ENCODE measurements at places on chromosomes 3 and 15.
A peak's percentile ranks its signal among the peaks of the same experiment; 100 is the strongest.

DNA sequence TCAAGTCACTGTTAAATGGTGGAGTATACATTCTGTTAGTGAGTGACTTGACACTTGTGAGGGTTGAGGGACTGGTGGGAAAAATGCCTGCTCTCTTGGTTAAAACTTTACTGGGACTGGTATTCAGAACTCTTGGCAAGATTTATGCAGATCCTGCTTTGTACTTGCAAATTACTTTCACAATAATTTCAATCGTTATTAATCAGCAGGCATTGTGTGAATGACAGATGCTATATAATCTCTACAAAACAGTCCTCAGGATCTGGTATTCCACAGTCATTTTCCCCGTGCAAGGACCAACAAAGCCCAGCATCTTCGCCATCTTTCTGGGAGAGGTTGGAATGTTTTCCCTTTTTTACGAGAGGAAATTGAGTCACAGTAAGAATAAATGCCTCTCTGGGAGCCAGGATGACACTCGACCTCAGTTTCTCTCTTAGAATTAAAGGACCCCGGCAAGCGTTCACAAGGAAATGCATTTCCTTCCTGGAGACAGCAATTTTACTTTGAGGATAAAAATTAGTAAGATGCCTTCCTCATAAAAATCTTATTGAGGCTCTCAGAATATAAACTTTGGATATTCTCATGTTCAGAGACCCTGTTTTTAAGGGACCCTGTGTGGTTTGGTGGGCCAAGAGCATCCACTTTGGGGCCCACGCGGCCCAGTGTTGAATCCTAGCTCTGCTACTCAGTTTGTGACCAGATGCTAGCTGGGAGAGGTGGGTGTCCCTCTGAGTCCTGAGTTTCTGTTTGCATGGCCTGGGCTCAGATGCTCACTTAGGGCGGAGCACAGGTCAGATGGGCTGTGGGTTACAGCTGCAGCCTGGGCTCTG is 45.3 kb upstream of the PLCL2 start:
- no peak for DNase-seq

DNA sequence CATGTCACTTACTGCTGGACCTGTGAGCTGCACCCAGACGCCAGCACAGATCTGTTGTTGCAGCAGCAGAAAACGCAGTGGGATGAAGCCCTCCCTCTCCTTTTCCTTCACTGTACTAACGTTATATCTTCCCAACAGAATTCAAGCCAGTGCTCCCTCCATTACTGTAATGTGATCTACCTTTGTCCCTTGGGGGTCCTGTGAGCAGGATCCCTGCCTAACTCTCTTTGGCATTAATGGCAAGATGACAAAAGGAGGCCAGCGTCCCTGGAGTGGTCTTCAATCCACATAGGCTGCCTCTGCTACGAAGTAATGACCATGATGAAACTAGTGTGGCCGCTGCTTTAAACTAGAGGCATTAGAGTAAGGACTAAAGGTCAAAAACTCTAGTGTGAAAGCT is 69.3 kb upstream of the SOX14 start:
- DNase-seq = no peak

DNA sequence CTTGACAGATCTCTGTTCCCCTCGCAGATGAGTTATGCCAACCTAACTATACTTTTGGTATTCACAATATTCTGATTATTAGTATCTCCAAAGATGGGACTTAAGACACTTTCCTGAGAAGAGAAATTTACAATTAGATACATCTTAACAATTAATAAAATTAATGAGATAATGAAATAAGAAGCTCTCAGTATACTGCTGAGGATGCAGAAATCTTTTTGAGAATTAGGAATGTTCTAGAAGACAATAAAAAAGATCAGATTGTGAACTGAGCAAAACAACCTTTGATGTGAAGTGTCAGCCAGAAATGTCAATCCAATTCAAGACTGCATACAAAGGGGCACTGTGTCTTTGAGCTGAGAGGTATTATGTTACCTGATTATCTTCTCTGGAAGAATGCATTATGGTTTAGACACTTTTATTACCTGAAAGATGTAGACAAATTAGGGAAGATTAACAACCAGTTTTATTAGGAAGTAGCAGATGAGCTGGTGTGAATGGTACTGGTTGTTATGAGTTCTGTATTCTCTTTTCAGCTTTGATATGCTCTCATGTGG is 262.9 kb downstream of the TIGIT start:
- no peak for DNase-seq

- no peak for DNase-seq
Measured at GRCh38 chr3:127457094-127457475, 133.4 kb downstream of the TPRA1 start.

GRCh38 chr3:197490098-197491058 is 65.4 kb downstream of the BDH1 start:
- no peak for DNase-seq

DNA sequence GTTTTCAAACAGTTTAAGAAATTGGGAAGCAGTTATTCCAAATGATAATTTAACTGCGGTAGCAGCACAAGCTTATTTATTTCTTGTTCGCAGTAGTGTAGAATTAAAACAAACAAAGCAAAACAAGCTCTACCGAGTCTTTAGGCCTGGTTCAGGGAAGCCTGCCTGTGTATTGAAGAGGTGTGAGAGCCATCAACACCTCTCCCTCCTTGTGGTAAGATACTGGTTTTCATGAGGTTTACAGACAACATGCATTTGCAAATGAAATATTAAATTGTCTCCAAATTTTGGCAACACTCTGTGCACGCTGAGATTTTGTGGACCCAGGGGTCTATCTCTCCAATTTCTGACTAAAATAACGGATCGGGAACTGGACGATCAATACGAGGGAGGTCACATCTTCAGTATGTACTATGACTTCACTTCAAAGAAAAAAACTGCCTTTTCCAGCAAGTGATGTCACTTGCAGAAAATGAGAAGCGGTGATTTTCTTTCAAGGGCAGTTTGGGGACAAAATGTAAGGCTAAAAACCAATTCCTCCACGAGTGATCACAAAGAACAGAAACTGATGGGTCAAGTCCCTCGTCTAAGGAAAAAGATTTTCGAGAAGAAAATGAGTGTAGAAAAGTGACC is 721 bp downstream of the ATR start:
- no peak for DNase-seq

- DNase-seq = no peak
Measured at GRCh38 chr3:58657036-58657520, 9.5 kb downstream of the FAM3D start.

DNA sequence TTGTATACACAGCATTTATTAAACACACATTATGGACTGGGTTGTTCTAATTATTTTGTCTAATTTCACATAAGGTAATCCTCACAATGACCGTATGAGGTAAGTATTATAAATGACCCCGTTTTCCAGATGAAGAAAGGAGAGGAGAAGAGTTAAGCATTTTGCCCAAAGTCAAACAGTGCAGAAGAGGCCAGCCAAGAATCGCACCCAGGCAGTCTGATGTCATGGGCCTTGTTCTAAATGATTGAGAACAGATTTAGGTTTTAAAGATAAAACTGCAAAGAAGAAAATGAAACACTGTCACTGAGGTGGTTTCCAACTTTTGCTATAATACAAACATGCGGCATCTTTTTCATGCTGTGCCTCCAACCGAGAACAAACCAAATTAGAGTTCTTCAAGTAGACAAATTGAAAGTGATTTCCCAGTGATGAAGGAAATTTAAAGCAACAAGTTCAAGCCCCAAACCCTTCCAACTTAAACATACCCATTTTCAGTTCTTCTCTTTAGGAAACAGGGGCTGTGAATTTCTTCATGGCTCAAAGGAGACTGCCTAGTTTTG is 155.3 kb downstream of the THRB start:
- DNase-seq = no peak

DNA sequence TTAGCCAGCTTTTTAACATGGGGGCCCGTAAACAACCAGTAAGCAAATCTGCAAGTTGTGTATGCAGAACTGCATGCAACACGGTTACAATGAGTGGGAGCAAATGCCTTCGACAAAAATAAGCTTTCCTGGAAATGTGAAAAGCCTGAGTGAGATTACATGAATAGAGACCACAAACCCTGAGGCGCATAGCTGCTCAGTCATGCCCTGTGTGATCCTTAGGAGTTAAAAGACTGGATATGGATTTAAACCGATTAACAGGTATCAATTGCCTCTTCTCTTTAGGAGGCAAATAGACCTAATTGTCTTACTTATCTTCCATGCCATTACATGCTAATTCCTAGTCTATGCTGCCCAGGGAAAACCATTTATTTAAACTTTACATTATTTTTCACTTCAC is 810.3 kb downstream of the ROBO1 start:
- no peak for DNase-seq

GRCh38 chr3:126873416-126873815 is 109.5 kb upstream of the PLXNA1 start:
- DNase-seq = no peak

GRCh38 chr3:69777582-69777967 is 38.3 kb downstream of the MITF start:
- no peak for DNase-seq

DNA sequence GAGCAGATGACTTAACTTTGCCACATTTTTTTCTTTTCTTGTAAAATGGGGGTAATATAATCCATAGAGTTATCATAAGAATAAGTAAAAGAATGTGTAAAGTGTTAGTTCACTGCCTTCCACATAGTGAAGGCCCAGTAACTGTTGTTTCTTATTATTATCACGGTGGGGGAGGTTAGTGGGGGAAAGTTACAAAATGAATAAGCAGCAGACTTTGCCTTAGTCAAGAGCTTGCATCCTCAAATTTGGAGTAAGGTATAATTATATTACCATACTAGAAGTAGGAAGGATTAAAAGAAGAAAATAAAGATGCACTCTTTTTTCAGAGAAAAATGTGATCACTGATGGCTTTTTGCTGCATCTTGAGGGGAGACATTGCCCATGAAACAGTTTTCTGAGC is 247.6 kb downstream of the PTPRG start:
- DNase-seq = no peak

GRCh38 chr15:85756411-85757072 is 38.2 kb downstream of the KLHL25 start:
- DNase-seq = peak; percentile 44

Measured in left lobe of liver (tissue), 2 donors.